Endothelial cell (in vitro differentiated cells): ENCODE measurements at places on chromosomes 6 and 20.
A peak's percentile ranks its signal among the peaks of the same experiment; 100 is the strongest.

- no peak for DNase-seq
Measured at GRCh38 chr6:133377219-133377618, 136.1 kb downstream of the EYA4 start.

DNA sequence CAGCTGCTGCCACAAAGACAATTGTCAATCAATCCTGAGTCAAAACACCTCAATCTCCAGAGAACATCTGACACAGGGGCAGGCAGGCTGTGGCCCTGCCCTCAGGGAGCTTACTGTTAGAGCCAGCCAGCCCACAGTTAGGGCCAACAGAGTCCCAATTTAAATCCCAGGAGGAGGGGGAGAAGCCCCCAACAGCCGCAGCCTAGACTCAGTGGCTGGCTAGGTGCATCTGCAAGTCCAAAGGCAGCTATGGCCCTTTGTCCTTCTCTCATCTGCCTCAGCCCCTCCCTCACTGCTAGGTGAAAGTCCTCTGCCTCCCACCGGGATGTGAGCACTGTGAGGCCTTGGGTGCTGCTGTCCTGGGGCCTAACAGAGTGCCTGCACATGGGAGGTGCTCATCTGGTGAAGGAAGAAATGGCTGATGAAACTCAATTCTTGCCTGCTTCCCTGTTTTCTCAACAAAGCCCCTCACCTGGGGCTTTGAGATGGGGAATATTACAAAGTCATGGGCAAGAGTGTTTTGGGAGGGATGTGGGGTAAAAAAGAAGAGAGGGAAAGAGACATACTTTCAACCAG, 33.7 kb upstream of the VEGFA start:
- DNase-seq = no peak

DNA sequence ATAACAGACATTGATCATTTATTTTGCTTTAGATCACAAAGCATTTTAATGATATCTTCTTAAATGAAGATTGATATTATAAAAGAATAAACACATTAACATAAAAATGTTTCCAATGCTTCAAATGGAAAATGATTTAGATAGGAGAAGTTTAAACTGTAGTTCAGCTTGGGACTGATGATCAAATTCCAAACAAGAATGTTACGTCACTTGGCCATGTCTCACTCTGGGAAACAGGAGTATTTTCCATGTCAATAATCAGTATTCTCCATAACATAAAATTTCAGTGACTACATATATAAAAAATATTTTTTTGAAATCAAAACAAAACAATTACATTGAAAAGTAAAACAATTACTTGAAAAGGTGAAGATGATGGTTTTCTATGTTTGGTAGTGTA, 52.9 kb upstream of the SIM1 start:
- no peak for DNase-seq

GRCh38 chr6:108720827-108721226, 127.4 kb upstream of the ARMC2 start:
- DNase-seq = no peak

- DNase-seq = peak; percentile 48
Measured at GRCh38 chr6:43171707-43172103, 636 bp downstream of the SRF start.

GRCh38 chr20:53678990-53679596, 85.5 kb upstream of the ZNF217 start:
- DNase-seq = no peak

DNA sequence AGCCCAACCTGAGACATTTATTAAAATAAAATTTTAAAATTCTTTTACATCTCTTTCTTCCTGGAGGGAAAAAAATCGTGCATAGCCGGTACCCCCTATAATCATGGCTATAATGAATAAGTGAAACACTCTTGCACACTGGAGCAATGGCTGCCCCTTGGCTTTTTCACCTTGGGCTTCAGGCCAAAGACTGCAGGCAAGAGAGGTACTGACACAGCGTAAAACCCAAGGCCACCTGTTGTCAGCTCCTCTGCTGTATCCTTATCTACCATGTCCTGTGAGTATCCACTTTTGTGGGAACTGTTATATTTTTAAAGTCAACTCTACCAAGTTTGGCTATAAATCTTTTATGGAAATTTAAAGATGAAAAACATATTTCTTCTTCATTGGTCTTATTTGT, 23.0 kb upstream of the LY86 start:
- no peak for DNase-seq

DNA sequence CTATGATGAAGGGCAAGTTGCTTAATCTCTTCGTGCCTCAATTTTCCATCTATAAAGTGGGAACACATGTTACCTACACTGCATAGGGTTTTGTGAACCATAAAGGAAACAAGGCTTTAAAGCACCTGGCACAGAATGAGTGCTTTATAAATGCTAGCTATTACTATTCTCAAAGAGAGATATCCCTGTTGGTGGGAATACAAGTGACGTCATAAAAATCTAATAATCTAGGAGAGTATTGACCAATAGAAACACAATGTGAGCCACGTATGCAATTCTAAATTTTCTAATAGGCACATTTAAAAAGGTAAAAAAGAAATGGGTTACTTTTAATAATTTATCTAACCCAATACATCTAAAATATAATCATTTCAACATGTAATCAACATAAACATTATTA, 316.4 kb downstream of the PTPRT start:
- DNase-seq = no peak

DNA sequence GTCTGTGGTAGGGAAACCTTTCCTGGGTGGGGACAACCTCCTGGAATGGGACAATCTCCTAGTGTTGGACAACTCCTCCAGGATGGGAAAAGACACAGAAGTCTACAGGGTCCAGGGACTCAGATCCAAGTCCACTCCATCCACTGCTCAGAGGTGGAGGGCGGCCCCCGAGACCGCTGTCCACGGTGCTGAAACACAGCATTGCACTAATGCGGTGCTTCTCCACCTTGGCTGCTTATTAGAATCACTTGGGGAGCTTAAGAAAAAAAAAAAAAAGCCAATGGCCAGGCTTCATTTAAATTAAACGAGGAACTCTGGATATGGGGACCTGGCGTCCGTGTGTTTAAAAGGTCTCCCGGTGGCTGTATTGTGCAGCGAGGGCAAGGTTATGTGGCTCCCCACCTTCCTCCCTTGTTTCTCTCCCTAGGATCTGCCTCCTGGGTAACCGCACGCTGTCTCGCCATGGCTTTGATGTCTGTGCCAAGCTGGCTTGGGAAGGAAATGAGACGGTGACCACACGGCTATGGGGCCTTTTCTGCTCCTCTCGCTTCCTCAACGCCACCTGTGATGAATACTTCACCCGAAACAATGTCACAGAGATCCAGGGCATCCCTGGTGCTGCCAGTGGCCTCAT, 12.0 kb downstream of the SLC12A5 start:
- DNase-seq = peak; percentile 82

DNA sequence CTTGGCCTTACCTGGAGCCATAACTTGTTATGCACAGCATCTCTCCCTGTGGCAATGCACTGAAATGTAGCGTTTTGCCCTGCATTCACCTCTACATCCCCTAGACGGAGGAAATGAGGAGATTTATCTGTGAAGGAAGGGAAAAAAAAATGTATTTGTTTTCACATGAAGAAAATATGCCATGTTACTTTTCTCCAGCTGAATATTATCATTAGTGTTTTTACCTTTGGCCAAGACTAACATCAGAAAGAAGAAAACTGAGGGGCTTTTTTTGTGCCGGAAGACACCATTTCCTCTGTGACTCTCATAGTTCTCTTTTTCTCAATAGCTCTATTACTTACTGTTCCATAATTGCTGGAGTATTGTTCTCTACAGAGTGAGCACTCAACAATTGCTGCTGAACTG, 280.4 kb downstream of the PTPRK start:
- DNase-seq = no peak

DNA sequence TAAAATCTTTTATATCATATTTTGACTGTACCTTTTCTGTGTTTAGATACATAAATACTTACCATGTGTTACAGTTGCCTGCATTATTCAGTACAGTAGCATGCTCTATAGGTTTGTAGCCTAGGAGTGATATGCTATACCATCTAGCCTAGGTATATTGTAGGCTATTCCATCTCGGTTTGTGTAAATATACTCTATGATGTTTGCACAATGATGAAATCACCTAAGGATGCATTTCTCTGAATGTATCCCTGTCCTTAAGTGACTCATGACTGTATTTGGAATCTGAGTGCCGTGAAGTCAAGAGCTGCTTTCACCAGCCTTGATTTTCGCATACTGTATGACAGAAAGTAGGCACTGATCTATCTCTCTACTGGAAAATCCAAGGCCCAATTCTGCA, 129.9 kb downstream of the UTRN start:
- no peak for DNase-seq

- no peak for DNase-seq
Measured at GRCh38 chr6:63560801-63561287, 11.4 kb upstream of the LOC128125822 start.

DNA sequence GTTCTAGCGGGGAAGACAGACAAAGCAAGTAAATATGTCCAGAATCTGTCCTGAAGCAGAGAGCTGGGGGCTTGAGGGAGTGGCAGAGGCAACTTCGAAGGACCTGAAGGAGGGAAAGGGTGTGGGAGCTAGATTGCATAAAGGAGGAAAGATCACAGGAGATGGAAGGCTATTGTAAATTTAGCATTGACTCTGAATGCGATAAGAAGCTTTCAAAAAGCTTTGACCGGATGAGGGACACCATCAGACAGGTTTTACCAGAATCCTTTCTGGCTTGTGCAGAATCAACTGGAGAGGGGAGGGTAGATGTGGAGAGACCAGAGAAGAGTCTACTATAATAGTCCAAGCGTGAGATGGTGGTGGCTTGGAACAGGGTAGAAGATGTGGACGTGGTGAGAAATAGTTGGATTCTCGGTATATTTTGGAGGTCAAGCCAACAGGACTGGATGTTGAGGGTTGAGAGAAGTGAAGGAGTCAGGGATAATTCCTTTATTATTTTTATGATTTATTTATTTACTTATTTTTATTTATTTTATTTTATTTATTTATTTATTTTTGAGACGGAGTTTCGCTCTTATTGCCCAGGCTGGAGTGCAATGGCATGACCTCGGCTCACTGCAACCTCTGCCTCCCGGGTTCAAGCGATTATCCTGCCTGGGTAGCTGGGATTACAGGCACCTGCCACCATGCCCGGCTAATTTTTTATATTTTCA, 19.9 kb upstream of the RIPOR3 start:
- no peak for DNase-seq

GRCh38 chr20:46647469-46647868, 3.8 kb downstream of the SLC13A3 start:
- no peak for DNase-seq

- no peak for DNase-seq
Measured at GRCh38 chr6:93164781-93165180, 254.6 kb downstream of the EPHA7 start.

DNA sequence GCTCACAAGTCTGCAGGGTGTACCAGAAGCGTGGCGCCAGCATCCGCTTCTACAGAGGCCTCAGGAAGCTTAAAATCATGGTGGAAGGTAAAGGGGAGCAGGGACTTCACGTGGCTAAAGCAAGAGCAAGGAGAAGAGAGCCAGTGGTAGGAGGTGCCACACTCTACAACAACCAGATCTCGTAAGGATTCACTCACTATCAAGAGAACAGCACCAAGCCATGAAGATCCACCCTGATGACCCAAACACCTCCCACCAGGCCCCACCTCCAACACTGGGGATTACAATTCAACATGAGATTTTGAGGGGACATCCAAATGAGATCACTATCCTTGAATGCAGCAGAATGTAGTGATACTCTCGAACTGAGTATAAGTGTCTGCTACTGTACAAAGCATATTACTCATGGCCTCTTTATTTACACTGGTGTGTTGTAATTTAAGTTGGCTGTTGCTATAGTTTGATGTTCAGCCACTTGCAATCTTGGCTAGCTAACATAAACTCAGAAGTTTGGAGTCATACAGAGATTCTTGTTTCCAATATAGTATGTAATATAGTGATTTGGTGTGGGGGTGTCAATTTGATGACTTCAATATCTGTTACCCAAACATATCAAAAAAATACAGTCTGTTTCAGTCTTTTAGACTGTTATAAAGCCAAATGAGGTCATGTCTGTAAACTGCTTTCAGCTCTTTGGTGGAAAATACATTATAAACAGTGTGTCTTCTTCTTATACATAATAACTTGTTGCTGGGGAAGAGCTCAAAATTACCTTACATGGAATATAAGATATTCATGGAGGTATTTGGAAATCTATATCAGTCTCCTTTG, 39.4 kb upstream of the MYLIP start:
- no peak for DNase-seq

DNA sequence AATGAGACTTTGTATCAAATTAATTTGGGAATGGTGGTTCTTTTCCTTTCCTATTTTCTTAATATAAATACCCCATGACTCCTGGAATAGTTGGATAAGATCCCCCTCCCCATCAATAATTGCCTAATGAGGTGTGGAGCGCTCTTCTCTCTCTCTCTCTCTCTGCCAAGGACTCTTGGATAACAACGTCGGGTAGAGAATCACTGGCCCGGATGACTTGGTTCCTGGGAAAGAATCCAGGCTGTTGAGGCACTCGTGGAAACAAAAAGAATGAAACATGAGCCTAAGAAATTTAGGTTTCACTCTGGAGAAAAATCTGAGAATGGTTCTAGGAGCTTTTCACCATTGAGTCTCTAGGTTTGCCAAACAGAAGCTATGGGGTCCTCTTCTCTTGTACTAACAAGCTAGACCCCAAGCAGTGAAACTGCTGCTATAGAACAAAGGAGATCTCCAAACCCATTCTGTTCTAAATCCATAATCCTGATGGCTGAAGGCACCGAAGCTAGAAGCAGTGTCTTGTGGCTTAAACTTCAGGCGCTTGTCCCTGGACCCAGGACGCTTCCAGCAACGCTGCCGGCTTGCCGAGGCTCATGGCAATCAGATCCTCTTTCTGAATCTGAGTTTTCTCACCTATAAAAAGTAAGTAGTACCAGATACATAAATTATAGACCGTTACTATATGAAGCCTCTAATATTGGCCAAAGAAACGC, 241.6 kb upstream of the BTBD3 start:
- no peak for DNase-seq

GRCh38 chr6:57242505-57242904, 20.4 kb upstream of the RAB23 start:
- no peak for DNase-seq
